NCI-H2081 (cell line): ENCODE measurements at places on chromosomes 2 and 18.

DNA sequence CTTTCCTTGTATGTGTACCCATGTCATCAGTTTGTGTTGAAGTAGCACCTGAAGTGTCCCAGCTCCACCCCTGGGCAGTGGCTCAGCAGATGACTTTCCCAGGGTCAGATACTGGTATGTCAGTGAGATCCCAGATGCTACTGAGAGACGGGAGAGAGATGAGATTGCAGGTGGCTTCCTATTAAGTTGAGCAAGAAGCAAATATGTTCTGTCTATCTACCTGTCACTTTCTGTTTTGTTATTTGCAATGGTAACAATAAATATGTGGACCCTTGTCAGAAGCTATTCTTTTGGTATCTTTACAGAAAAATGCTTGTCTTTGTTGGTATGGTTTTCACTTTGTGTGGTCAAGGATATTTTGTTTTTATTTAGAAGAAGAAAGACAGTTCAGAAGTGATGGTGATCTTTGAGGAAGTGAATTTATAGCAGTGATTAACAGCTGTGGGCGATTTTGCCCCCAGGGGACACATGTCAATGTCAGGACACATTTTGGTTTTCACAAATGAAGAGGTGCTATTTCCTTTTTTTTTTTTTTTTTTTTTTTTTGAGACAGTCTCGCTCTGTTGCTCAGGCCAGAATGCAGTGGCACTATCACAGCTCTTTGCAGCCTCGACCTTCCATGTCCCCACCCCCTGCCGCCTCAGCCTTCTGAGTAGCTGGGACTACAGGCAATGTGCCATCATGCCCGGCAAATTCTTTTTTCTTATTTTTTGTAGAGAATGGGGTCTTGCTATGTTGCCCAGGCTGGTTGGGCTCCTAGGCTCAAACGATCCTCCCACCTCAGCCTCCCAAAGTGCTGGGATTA lies 21.4 kb downstream of the MGAT5 start:
- DNase-seq: no peak

GRCh38 chr2:127577503-127577902 lies 42.0 kb downstream of the MYO7B start:
- no peak for DNase-seq

GRCh38 chr2:8537562-8538155 lies 144.2 kb upstream of the ID2 start:
- DNase-seq: no peak

DNA sequence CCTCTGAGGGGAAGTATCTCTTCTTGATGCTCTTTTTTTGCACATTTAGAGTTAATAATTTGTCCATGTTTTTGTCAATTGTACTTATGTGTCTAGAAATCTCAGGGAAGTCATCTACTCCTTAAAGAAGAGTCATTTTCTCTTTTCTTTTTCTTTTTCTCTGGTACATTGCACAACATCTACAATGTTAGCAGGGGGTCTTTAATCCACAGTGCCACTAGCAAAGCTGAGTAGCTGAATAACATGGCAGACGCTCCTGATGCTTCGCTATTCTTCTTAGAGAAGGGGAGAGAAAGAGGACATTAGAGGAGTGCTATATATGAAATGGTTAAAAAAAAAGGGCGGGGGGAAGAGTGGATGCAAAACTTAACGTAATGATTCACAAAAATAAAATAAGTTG lies 399.6 kb upstream of the CWC22 start:
- no peak for DNase-seq

GRCh38 chr2:2689306-2689705 lies 358.2 kb upstream of the MYT1L start:
- no peak for DNase-seq
